ENCODE measurements at places on chromosomes 7 and 10.

DNA sequence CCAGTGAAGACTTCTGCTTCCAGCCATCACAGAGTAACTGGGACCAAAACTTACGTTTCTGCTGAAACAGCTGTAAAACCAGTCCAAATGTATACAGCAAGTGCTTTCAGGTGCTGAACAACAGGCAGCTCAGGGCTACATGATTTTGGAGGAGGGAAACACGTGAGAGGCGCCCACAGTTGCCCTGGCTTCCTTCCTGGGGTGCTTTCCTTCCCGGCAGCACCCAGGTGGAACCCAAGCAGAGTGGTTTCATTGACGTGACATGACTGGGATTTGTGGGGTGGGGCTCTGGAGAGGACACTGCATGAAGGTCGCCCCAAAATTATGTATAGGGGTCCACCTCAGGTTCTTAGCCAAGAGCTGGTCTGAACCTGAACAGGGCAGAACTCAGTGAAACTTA is 34.2 kb downstream of the IL2RA start:
- no peak for DNase-seq

GRCh38 chr10:12597788-12598765 is 248.7 kb downstream of the CAMK1D start:
- DNase-seq: no peak

DNA sequence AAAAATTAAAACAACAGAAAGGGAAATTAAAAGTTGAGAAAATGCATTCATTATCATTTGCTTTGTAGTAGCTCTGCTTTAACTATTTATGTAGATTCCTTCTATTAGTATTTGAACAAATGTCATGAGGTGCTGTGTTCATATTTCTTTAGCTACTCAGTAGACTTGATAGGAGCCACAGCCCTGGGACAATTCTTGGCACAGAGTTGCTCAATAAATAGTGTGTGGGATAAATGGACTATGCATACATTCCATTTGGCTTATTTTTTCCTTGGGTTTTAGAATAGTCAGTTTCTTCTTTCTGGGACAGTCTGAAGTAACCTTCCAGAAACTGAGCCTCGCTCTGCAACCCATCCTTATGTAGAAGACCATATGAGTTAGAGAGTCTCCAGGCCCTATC is 13.4 kb downstream of the RPP30 start:
- DNase-seq: no peak

GRCh38 chr10:130463876-130464364 is 327.7 kb downstream of the GLRX3 start:
- DNase-seq: no peak

GRCh38 chr7:130483031-130483430 is 8.9 kb upstream of the MEST start:
- no peak for DNase-seq

- DNase-seq: no peak
These were observed 103.7 kb downstream of the MKI67 start for GRCh38 chr10:128022261-128023196.

All from activated CD4-positive, alpha-beta T cell treated with anti-CD3 and anti-CD28 coated beads, Interleukin-2, amount 50 U/mL, for 4 hours (primary cell).